ENCODE measurements at places on chromosomes 13 and 19.
A peak's percentile ranks its signal among the peaks of the same experiment; 100 is the strongest.

- DNase-seq, result no peak
These were observed 702.8 kb downstream of the LIG4 start for GRCh38 chr13:107512551-107512950.

DNA sequence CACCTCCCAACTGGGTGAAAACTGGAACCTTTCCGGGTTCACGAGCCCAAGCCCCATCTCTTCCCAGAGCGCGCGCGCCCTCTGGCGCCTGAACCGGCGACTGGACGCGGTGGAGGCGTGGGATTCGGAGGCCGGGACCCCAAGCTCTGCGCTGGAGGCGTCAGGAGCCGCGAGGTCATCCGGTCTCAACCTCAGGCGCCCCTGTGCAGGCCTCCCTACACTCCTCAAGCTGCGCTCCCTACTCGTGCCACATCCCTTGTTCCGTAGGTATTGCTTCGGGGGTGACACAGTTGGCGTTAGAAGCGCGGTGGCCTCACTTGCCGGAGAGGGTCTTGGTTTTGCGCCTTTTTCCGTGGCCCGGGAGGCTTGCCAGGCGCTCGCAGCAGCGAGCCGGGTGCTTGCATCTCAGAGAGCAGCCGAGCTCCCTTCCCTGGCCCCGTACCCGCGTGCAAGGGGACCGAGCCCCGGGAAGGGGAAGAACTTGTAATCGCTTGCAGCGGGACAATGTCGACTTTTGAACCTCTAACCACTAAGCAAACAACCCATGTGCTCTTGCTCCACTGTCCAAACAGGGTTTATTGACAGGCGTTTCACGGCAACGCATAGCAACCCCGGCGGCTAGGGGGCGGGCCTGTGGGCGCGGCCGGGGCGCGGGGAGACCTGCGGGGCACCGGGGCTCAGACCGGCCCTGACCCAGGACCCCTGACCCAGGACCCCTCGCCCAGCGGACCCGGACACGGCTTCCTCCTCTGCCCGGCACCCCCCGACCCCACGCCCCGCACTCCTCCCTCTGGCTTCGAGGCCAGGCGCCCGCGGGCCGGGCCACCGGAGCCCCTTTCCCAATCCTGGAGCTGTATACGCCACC, 8.5 kb downstream of the CDX2 start:
- DNase-seq, result no peak

- no peak for DNase-seq
These were observed 1303.0 kb downstream of the EFNB2 start for GRCh38 chr13:105232439-105232838.

DNA sequence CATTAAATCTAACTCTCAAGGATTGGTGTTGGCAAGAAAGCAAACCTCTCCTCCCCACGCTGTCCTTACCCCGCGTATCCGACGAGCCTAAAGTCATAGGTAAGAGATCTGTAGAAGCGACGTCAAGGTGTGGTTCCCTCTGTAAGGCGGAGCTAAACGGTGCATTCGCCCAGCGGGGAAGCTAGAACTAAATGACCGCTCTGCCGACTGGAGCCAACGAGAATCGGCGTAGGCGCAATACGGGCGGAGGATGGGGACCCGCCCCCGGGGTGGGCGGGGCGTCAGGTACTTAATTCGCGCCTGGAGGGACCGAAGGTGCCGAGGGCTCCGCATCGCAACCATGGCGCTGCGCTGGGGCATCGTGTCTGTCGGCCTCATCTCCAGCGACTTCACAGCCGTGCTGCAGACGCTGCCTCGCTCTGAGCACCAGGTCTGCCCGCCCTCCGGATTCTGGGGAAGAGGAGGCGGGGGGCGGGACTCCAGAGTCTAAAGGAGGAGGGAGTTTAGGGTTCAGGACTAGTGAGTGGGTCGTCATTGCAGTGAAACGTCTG, at the start of gene DHDH:
Gene DHDH (plus strand): TSS at position 318 of the 551 bp plus-strand sequence. CDS start 23 bp downstream, at position 341.
- no peak for DNase-seq

DNA sequence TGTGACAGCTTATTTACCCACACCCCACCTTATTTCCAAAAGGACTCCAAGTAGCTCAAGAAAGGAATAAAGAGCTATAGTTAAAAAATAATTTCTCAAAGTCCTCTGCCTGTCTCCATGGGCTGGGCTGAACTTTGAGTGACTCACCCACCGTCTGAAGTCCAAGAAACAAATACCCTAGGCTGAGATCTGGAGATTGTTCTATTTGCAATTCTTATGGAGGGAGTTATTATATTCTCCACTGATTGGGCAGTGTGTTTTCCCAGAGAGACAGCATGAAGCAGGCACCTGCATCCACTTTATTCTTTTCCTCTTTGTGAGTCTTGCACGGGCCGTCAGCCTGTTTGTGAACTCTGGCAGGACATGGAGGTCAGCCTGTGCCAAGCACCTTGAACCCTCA, 63.2 kb downstream of the SHISA2 start:
- DNase-seq, result no peak

GRCh38 chr13:48851707-48852106, 124.0 kb upstream of the FNDC3A start:
- no peak for DNase-seq

DNA sequence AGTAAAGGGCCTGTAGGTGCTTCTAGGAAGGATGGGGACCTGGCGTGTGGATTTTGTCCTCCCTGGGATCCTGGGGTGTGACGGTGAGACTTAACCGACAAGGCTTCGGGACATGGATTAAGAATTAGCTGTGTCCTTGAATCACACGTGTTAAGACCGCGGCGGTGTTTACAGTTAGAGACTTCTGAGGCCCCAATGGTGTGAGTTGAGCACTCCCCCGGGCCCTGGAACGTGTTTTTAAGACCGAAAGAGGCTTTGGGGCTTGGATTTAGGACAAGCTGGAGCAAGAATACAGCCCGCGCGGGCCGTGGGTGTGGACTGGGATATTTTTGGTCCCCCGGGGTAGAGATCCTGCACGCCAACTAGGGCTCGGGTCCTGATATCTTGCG, 1.2 kb upstream of the SLC27A1 start:
- no peak for DNase-seq

- DNase-seq, result no peak
These were observed 139.3 kb downstream of the IRS2 start for GRCh38 chr13:109647053-109647452.

- DNase-seq, result no peak
These were observed 106.6 kb downstream of the RAB20 start for GRCh38 chr13:110454956-110455355.

DNA sequence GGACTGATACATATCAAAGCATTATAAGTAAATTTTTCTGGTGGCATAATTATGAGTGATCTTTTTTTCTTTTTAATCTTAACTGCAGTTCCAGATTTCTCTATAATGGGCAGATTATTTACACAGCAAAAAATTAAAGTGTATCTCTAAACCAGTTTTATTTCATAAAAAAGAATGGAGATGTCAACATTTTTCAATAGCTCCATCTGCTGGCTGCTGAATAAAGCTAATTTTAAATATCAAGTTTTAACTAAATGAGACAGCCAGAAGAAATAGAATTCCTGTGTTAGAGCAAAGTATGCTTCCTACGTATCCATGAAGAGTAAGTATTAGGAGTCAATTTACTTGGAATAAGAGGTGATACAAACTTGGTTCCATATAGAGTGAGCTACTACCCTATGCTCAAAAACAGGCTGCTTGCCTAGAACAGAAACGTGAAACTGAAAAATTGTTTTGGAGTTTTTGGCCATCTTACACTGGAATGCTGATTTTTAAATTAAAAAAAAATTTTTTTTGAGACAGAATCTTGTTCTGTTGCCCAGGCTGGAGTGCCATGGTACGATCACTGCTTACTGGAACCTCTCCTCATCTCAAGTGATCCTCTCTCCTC, 5.0 kb upstream of the PDS5B start:
- no peak for DNase-seq

DNA sequence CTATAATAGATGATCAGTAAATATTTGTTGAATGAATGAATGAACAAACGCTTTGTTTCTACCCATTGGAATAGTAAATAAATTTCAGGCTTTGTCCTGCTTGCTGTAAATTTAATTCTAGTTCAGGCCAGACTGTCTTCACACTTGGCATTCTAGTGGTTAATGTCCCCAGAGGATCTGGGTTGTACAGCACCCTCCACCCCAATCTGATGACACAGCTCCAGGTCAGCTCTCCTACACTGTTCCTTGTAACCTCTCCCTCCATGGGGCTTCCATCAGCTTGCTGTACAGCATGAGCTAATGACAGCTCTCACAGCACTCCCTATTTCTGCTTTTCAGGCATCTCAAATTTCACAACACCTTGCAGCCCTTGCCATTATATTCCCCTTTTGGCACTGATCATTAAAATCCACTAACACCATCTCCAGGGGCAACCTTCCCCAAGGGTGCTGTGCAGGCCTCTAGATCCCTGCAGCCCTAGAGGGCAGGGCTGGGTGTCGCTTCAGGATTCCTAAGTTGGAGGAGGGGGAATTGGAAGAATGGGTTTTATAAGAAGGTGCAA, 12.7 kb upstream of the KL start:
- no peak for DNase-seq

DNA sequence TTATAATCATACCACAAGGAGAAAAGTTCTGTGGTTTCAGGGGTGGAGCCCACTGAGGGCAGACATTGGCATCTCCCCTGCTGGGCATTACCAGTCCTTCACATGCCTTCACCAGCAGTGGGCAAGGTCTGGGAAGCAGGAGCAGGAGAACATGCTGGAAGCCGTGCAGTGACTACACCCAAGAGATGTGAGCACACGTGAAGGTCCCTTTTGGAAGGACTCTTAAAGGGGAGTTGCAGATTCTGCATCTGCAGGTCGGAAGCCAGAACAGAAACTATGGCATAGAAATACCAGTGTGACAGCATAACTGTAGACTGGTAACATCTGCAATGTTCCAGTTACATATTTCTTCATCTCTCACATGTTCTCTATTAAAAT, 26.9 kb upstream of the KL start:
- DNase-seq, result no peak

GRCh38 chr19:10334588-10335351, 1.4 kb upstream of the RAVER1 start:
- DNase-seq, result peak; percentile 84

DNA sequence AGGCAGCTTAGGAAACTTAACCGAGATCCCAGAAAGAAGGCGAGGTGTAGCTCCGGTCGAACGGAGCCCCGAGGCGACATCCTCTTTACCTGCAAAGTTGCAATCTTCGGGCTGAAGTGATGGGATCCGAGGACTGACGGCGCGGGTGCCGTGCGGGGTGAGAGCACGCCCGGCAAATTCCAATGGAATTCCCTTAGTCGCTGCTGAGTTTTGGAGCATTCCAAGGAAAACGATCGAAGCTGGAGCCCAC, 141 bp downstream of the TRPC4 start:
- no peak for DNase-seq

GRCh38 chr13:77545626-77546412, 10.3 kb downstream of the SCEL start:
- no peak for DNase-seq

- DNase-seq, result no peak
These were observed 43.3 kb downstream of the CRYL1 start for GRCh38 chr13:20482275-20482761.

GRCh38 chr19:39405261-39405957, 1.2 kb upstream of the ZFP36 start:
- no peak for DNase-seq

DNA sequence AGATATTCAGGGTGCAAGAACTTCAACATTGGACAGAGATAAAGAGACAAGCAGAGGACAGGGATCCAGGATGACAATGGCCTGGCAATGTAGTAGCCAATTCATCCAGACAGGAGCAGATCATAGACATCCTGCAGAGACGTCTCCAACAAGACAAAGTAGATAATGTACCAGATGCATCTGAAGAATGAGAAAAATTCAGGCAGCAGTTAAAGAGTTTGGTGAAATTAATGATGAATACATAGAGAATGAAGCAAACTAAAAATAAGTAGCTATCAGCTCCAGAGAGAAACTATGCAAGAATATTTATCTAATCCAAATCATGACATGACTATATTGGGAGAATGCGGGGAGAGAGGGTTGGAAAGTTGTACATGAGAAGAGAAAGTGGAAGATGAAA, 278.4 kb upstream of the DACH1 start:
- no peak for DNase-seq

DNA sequence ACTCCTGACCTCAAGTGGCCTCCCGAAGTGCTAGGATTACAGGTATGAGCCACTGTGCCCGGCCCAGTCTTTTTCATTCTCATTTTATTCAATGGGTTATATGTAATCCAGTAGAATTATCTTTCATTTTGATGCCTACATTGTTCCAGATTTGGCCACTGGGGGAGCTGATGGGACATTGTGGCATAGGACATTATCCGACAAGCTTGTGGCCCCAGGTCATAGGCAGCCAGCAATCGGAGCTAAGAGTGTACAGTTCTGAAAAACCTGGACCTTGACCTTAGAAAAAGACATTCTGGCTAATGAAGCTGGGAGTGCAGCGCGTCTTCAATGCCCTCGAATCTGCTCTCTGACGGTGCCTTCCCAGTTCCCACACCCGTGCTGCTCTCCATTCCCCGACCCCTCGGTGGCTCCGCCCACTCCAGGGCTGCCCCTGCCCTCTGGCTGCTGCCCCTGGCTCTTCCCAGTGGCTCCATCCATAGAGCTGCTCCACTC, 108.7 kb downstream of the TEX29 start:
- DNase-seq, result no peak

DNA sequence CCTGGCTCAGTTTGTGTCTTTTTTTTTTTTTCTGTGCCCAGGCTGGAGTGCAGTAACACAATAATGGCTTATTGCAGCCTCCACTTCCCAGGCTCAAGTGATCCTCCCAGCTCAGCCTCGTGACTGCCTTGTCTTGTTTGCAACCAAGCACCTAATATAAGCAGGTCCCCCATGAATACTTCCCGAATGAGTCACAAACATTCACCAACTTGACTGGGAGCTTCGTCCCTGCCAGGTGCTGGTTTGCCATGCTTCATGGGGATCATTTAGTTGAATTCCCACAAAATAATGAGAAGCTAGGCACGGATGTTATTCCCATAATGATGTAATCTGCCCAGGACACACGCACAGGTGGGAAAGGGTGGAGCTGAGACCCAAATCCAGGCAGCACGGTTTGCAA, 176.5 kb downstream of the CACNA1A start:
- no peak for DNase-seq

GRCh38 chr19:23949611-23950010, 34.9 kb downstream of the ZNF726 start:
- no peak for DNase-seq

GRCh38 chr19:16296713-16297112, 27.9 kb upstream of the KLF2 start:
- no peak for DNase-seq

GRCh38 chr19:37470216-37470615, 1.1 kb downstream of the ZNF570 start:
- no peak for DNase-seq

DNA sequence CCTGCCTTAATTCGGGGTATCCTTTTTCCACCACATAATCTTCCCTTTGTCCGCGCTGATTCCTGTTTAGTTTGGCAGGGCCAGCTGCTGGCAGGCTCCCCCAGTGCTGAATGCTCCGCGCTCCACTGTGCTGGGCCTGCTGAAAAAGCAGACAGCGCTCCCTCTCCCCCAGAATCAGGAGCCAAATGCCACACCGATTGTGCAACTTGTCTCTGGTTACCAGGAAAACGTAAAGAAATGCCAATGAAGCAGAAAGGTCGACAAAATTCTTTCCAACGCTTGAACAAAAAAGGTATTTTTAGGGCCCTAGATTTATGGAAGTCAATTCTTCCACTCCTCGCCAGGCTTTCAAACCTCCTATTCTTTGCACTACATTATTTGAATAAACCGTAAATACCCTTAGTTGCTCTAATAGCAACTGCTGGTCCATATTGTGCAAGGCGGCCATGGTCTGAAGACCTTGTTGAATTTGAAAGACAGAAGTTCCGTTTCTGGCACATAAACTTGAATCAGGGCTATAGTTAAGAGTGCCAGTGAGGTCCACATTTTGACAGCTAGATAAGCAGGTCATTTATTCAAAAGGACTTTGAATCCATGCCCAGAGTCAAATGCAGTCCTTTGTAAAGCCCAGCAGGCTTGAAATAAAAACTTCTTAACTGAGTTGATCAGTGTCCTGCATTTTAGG, 206.7 kb upstream of the RFC3 start:
- peak; percentile 0 for DNase-seq

Measured in pulmonary artery endothelial cell (primary cell).